Posterior cingulate gyrus (tissue), 11 donors: ENCODE measurements at places on chromosomes 11 and 22.

GRCh38 chr11:118212131-118212725, 12.6 kb downstream of the JAML start:
- no peak for DNase-seq

GRCh38 chr11:60657888-60658287, 41.5 kb upstream of the MS4A8 start:
- no peak for DNase-seq

GRCh38 chr11:5204787-5205186, 4.3 kb upstream of the OR51V1 start:
- DNase-seq = no peak

DNA sequence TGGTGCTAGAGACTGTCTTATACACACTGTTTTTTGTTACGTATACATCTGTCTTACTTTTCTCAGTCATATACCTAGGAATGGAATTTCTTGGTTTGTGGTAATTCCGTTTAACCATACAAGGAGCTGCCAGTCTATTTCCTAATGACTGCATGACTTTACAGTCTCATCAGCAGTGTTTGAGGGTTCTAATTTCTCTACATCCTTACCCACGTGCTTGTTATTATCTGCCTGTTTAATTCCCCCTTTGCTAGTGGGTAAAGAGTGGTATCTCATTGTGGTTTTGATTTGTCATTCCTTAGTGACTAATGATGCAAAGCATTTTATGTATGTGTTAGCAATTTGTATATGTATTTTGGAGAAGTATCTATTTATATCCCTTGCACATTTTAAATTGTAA, 1008.0 kb downstream of the FAM181B start:
- no peak for DNase-seq

DNA sequence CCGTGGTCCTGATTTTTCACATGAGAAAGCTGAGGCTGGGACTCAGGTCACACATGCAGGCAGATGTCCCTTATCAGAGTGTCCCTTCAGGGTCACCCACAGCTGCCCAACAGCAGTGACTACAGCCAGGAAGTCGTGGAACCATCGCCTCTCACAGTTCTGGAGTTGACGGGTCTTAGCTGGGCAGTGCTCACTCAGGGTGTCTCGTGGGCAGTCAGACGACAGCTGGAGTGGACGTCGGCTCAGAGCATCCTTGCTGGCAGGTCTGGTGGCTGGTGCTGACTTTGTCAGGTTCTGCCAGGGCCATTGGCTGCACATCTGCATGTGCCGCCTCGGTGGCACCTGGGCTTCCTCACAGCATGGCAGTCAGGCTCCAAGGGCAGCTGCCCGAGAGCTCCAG, 35.6 kb upstream of the TH start:
- no peak for DNase-seq

DNA sequence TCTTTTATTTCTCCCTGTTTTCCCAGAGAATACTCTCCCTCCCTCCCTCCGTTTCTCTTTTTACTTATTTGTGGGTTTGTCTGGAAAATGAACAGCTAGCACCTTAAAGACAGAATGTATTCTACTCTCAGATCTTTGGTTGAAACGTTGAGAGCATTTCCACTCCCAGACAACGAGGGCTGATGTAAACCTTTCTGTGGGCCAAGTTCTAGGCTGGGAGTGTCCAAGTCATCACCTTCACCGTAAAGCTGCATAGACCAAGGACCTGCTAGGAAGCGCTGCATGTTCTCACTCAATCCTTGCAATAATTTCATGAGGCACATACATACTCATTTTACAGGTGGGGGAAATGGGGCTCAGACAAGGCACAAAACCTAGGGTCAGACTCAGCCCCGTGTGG, 32.4 kb downstream of the MYH9 start:
- no peak for DNase-seq

GRCh38 chr22:18056161-18056666, 21.6 kb upstream of the PEX26 start:
- DNase-seq = peak; percentile 86

GRCh38 chr22:29208879-29209623, 3.4 kb downstream of the EMID1 start:
- DNase-seq = no peak

GRCh38 chr11:31939004-31939403, 127.9 kb upstream of the PAX6 start:
- DNase-seq = no peak

GRCh38 chr11:11407763-11408084, 54.7 kb upstream of the CSNK2A3 start:
- DNase-seq = no peak
